ENCODE measurements at places on chromosomes 12 and 14. TPM values are rescaled to one million over a fixed set of nuclear protein-coding genes. Genes with fewer than 3 reads are reported as not detected.

The ZFHX2 gene
- 11.6 TPM for total RNA-seq

The EP400 gene
- total RNA-seq = 47.7 TPM

The OTOGL gene
- total RNA-seq = 0.35 TPM

The AQP6 gene
- total RNA-seq = not detected

GRCh38 chr14:52079239-52079959 is 10.5 kb upstream of the NID2 start:
- no peaks in the 10 kb centered on the region for H3K4me1 ChIP-seq
- no peak for DNase-seq
- H3K27ac ChIP-seq = no peak overlapping the region

- H3K4me3 ChIP-seq = no peak overlapping the region
- H3K36me3 ChIP-seq = peaks cover 19% of the 10 kb centered on the region
- peaks cover 11% of the 10 kb centered on the region for H3K4me1 ChIP-seq
- 0 out of 2 replicates have a peak overlapping the region, but pooled peaks have one; percentile 1 for H3K27ac ChIP-seq
Measured at GRCh38 chr14:52861403-52861802, 70.0 kb upstream of the GNPNAT1 start.

- no peaks in the 10 kb centered on the region for H3K27me3 ChIP-seq
- DNase-seq = peak; percentile 86
- H3K36me3 ChIP-seq = no peaks in the 10 kb centered on the region
- H3K27ac ChIP-seq = no peak overlapping the region
- H3K4me1 ChIP-seq = peaks cover 27% of the 10 kb centered on the region
- no peak overlapping the region for H3K4me3 ChIP-seq
Measured at GRCh38 chr14:95953111-95953724, 76.6 kb downstream of the TUNAR start.

DNA sequence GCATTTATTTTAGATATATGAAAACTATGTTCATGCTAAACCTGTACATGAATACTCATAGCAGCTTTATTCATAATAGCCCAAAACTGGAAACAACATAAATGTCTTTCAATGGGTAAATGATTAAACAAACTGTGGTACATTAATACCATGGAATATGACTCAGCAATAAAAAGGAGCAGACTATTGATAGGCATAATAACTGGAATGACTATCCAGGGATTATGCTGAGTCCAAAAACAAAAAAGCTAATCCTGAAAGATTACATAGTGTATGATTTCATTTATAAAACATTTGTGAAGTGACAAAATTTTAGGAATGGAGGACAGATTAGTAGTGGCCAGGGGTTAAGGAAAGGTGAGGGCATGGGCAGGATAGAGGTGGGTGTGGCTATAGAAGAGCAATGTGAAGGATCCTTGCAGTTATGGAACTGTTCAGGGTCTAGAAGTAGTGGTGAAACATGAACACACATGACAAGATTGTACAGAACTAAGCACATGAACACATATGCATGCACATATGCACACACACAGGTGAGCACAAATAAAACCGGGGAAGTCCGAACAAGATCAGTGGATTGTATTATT is 61.1 kb upstream of the CDKN3 start:
- no peaks in the 10 kb centered on the region for H3K27me3 ChIP-seq
- H3K4me1 ChIP-seq = peaks cover 7% of the 10 kb centered on the region
- H3K4me3 ChIP-seq = no peak overlapping the region
- no peaks in the 10 kb centered on the region for H3K36me3 ChIP-seq
- H3K27ac ChIP-seq = no peak overlapping the region
- DNase-seq = no peak

GRCh38 chr12:100926669-100927248 is 132.2 kb downstream of the ANO4 start:
- peak; percentile 94 for DNase-seq
- no peak overlapping the region for H3K4me3 ChIP-seq
- H3K27ac ChIP-seq = no peak overlapping the region
- H3K27me3 ChIP-seq = no peaks in the 10 kb centered on the region
